ENCODE measurements at places on chromosomes 7 and 10.

GRCh38 chr7:25180592-25180923 is 47.7 kb downstream of the NPVF start:
- DNase-seq, result no peak

GRCh38 chr7:130149281-130150139 is 55.7 kb downstream of the TMEM209 start:
- no peak for DNase-seq

- DNase-seq, result no peak
These were observed 59.2 kb downstream of the AKR1E2 start for GRCh38 chr10:4885162-4885561.

GRCh38 chr7:117827862-117828261 is 45.4 kb downstream of the CTTNBP2 start:
- peak; percentile 6 for DNase-seq

GRCh38 chr7:117916309-117916708 is 43.1 kb upstream of the CTTNBP2 start:
- no peak for DNase-seq

DNA sequence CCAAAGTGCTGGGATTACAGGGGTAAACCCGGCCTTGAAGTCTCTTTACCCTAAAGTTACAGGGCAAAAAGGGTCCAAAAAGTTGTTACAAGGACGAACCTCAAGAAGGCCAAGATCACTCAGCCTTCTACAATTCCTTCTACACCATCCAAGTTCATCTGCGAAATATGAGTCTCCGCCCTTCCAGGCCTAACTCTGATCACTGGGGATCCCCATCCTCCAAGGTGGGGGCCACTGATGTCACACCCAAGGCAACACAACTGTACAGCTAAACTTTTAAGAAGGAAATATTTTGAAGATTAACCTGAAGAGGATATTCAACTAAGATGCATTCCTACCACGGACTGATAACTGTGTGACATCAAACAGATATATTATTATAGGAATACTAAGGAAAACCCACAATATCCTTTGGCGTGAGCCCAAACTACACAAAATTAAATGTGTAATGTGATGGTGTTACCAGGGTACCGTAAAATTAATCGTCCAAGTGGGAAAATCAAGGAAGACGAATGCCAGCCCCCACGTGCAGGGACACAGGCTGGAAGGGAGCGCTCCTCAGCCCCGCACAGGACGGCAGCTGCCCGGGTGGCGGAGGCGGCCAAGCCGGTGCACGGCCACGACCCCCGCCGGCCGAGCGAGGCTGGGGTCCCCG is 1.0 kb downstream of the PAXIP1 start:
- no peak for DNase-seq

DNA sequence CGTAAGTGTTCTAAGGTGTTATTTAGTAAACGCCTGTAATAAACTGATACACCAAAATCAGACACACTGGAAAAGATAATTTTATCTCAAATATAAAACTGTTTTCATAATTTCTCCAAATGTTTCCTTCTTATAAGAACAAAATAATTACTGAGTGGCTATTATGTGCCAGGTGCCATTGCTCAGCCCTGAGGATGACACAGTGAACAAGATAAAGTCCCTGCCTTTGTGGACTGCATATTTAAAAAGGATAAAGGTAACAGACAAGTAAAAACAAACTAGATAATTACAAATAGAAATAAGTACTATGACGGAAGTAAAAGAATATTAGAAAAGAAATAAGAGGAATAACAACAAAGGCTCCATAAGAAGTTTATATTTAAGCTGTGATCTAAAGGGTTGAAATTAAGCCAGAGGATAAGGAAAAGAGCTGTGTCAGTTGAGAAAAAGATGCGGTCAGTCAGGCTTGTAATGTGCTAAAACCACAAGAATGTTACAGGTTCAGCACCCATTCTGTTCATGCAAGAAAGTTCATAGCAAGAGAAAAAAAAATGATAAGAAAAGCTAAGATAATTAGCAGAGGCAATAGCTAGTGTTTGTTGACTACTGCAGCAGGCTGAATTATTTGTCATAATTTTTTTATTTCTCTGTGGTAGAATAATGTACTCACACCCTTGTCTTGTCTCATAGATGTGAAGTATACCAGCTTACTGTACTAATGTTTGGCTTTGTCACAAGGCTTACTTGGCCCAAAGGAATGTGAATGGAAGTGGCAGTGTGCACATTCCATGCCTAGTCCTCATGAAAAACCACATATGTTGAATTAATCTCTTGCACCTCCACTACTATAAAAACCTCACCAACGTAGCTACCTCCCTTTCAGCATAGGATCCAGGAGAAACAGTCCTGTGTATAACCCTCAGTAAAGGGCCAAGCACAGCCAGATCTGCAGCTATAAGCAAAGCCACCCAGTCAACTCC is 75.1 kb downstream of the CRPPA start:
- DNase-seq, result peak; percentile 44

- DNase-seq, result no peak
These were observed 38.7 kb upstream of the PPP1R17 start for GRCh38 chr7:31648288-31648687.

DNA sequence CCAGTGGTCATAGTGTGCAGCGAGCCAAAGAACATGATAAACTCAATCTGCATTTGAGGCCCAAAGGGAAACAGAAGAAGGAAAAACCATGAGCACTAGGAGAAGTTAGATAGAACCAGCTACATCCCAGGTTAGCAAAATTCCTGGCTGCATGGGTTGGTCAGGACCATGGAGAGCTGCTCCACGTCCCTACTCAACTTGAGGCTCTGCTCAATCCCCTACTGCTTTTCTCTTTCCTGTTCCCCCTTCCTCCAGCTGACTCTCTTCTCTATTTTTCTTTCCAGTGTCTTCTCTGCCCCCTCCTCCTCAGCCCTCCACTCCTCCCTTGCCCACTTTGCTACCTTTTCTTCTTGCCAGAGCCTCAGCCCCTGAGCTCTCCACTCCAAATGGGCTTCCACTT is 21.9 kb upstream of the VSIR start:
- no peak for DNase-seq

DNA sequence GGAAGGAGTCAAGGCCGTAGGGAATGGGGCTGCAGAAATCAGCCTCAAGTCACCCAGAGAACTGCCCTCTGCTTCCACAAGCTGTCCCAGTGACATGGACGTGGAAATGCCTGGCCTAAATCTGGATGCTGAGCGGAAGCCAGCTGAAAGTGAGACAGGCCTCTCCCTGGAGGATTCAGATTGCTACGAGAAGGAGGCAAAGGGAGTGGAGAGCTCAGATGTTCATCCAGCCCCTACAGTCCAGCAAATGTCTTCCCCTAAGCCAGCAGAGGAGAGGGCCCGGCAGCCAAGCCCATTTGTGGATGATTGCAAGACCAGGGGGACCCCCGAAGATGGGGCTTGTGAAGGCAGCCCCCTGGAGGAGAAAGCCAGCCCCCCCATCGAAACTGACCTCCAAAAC is 50.2 kb upstream of the PDCD4 start:
- no peak for DNase-seq

DNA sequence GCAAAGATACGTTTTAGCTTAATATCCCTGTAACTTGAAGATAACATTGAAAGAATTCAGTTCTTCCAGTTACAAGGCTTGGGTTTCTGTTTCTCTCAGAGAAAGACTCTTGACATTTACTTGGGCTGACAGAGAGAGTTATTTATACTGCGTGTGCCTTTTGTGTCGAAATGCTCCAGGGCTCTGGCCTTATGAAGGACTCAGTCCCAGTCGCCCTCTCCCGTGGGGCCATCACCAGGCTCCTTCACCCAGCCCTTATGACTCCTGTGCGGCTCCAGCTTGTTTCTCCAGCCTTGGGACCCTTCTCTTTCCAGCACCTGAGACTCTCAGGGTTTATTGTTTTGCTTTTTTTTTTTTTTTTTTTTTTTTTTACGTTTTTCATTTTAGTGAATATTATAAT is 242.3 kb upstream of the DKK1 start:
- DNase-seq, result no peak

DNA sequence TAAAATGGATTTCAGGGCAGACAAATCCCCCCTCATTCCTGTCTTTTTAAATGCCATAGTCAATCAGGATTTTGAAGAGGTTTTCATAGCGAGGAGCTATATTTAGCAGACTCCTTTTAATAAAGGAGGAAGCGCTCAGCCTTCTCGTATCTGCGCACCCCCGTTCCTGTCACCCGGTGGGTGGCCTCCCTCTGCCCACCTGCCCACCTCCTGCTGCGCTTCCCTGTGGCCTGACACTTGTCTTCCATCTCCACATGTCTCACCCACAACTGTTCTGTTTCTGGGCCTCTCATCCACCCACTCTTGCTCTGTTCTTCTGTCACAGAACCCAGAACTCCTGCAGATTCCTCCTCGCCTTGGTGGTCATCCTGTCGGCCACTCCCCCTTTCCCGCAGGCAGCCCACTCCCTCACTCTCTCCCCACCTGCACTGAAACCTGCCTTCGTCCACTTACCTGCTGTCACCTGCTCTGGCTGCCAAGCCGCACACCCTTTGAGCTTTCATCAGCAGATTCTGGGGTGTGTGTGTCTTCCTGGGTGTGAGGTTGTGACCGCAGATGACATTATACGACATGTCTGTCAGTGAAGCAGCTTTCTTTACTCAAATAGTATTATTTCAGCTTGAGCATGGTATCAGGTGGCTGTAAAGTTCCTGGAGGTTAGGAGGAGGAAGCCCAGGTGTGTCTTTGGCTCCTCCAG is 163.5 kb upstream of the AGK start:
- no peak for DNase-seq

- no peak for DNase-seq
These were observed 109.3 kb downstream of the ICA1 start for GRCh38 chr7:8152489-8153192.

- peak; percentile 48 for DNase-seq
These were observed 101.6 kb downstream of the NPSR1 start for GRCh38 chr7:34759477-34760125.

DNA sequence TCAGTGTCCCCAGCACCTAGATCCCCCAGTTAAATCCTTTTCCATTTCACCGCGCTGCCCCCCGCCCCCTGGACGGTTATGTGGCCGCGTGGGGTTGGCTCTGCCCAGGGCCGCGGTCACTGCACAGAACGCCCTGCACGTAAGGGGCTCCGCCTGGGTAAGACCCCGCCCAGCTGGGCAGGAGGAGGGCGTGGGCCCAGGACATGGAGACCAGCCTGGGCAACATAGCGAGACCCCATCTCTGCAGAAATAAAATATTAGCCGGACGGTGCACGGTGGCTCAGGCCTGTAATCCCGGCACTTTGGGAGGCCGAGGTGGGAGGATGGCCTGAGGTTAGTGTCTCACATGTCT is 650 bp upstream of the ZFAND2A start:
- no peak for DNase-seq

DNA sequence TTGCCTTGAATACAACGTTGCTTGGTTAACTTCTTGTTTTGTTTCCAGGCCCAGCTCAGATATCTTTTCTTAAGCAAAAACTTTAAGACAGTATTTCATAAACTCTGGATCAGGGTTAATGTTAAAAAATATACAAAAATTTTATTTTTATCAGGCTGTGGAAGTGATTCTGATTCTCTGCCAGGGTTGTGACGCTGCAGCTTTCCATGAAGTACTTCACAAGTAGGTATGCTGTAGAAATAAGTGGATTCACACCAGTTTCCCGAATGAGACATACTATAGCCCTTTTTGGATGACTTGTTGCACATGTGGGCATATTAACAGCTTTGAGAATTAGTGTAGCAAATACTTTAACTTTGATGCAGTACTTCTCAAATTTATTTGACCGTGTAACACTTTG is 70.1 kb downstream of the CDK14 start:
- no peak for DNase-seq

- no peak for DNase-seq
These were observed 50.2 kb downstream of the KDM7A start for GRCh38 chr7:140126435-140127034.

- DNase-seq, result no peak
These were observed 12.7 kb downstream of the LRRC18 start for GRCh38 chr10:48926764-48927540.

DNA sequence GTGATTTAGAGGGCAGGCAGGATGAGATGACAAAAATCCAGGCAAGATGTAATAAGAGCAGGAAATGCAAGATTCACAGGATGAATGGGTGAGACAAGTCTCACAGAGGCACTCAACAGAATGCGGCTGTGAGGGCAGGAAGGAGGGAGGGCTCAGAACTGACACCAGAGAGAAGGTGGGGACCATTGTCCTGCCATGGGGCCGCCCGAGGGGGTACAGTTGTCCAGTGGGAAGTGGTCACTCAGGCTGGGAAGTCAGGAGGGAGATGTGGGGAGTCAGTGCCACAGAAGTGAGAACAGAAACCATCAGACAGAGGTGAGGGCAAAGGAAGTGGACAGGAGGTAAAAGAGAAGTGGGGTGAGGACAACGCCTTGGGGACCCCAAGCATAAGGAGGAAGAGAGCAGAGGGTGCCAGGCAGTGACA is 8.9 kb downstream of the HIP1 start:
- DNase-seq, result no peak

- DNase-seq, result no peak
These were observed 54.1 kb downstream of the NOD1 start for GRCh38 chr7:30424506-30424905.

- no peak for DNase-seq
These were observed 152.4 kb downstream of the DKK1 start for GRCh38 chr10:52466464-52466863.

DNA sequence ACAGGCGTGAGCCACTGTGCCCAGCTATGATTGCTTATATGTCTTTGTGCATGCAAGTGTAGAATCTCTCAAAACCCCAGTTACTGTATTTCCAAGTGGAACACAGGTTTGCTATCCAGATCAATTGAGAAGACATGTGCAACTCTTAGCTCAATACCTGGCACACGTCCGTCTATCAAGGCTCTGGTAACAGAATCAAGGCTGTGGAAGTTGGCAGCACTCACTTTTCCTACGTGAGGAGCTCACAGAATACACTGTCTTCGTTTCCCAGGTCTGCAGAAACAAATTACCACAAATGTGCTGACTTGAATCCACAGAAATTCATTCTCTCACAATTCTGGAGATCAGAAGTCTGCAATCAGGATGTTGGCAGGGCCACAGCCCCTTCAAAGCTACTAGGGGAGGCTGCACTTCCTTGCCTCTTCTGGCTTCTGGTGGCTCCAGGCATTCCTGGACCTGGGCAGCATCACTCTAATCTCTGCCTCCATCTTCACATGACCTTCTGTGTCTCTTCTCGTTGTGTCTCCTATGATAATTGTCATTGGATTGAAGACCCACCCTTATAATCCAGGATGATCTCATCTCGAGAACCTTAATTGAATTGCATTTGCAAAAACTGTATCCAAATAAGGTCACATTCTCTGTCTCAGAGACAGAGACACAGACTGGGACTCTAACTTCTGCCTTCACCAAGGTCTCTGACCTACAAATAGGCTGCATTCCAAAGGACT is 84.8 kb upstream of the C7orf33 start:
- no peak for DNase-seq

DNA sequence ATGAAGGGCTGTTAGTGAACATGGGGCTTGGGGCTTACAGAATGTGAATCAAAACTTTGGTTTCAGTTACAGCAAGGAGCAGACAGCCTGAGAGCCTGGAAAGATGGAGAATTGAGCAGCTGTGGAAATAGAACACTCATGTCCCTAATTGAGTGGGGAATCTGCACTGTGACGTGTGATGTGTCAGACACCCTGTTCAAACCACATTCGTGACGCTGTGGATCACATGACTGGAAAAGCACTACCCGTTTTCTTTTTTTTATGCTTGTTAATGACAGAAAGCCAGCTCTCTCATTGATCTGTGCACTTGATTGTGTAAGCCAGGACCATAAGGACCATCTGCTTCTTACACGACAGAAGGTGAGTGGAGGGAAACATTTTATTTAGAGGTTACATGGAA is 15.1 kb upstream of the TBX20 start:
- DNase-seq, result no peak
